ENCODE measurements at places on chromosomes 4 and X.

DNA sequence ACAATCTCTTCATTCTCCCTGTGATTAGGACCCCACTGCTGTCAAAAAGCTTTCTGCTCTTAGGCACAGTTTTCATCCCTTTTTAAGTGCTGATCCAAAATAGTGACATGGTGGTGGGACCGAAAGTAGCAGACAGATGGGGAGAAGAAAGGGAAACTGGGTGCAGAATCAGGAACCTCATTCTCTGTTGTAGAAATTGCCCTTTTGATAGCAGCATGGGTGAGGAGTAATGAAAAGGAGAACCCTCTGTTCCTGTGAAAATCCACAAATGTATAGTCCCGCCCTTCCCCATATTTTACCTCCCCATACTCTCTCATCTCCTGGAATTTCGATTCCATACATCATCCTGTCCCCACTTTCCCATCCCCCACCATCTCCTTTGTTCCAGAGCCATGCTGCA is 126.5 kb downstream of the STIM2 start:
- no peak for DNase-seq

- DNase-seq, result no peak
Measured at GRCh38 chr4:113012786-113013185, 36.7 kb upstream of the ANK2 start.

DNA sequence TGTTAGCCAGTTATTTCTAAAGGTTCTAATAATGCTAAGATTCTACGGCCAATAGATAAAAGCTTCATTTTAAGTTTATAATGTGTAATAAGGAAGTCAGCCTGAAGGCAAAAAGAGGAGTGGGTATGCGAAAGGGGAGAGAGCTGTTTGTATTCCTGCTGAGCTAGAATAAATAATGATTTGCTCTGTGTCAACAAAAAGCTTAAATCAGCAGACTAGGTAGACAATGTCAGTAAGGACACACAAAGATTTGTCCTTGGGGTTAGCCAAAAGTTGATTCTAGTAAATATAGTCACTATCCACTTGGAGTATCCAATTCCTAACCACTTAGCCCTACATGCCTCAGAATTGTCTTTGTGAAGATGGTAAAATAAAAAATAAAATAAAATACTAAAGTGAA is 90.3 kb upstream of the GRIA3 start:
- DNase-seq, result no peak

DNA sequence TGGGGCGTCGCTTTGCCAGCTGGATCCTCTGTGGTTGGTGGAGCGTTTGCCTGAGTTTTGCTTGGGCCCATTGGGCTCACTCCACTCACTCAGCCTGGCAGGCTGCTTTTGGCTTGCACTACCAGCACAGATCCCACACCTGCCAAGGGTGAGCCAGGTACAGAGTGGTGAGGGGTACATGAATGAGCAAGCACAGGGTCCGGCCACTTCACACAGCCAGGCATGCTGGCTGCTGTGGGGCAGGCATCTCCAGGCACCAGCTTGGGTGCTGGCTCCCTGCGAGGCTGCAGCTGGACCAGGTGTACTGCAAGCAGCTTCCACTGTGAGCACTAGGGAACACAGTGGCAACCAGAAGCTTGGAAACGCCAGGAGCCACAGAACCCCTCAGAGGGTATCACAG is 60.1 kb upstream of the NPNT start:
- no peak for DNase-seq

DNA sequence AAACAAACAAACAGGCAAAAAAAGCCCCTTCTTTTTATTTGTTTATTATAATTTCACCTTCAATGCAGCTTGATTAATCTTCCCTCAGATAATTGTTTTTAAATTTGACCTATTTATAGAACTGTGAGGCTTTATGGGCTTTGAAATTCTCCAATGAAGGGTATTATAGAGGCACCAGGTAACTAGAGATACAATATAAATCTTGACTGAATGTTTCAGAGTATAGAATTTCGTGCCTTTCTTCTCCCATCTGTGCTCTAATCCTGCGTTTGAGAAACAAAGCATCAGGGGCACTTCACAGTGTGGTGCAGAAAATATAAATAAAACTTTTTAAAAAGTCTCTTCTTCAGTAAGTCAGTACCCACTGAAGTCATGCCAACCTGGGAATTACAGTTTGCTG is 120.9 kb downstream of the ANKRD50 start:
- DNase-seq, result no peak

- DNase-seq, result no peak
Measured at GRCh38 chr4:127491571-127491970, 141.2 kb upstream of the INTU start.

DNA sequence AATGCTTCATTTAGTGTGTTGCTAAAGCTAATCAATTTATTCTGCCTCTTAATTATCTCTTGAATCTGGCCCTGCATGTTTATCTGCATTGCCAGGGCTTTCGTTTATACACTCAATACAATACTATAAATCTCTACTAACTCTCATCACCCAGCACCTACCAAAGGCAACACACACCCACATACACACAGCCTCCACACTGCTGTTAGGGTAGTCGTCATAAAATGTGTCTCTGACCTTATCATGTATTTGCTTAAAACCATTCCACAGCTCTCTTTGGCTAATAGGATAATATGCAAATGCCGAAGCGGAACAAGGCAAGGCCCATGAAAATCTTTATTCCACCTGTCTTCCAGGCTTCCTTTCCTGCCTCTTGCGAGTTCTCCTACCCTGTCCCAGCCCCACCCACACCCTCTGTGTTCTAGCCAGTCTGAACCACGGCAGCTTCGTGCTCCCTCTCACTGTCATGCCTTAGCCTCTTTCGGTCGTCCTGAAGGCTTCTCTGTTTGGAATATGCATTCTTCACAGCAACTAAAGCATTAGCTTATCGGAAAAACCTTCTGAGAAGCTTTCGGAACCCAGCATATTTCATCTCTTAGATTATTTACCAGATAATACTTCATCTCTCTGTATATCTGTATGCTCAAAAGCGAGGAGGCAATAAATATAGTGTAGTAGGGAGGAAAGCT is 333.5 kb downstream of the TENM3 start:
- DNase-seq, result no peak

GRCh38 chr4:105622269-105622668 is 69.8 kb downstream of the ARHGEF38 start:
- DNase-seq, result no peak

DNA sequence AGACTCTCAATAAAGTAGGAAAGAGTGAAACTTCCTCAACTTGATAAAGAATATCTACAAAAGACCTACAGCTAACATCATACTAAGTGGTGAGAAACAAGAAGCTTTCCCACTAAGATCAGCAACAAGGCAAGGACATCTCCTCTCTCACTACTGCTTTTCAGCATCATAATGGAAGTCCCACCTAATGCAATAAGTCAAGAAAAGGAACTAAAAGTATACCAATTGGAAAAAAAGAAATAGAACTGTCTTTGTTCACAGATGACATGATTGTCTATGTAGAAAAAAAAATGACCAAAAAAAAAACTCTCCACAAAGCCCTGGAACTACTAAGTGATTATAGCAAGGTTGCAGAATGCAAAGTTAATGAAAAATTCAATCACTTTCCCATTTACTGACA is 25.1 kb upstream of the SH3RF1 start:
- no peak for DNase-seq

Measured in sciatic nerve (tissue), 2 donors.